ENCODE measurements at places on chromosomes 3 and 15. TPM values are rescaled to one million over a fixed set of nuclear protein-coding genes. Genes with fewer than 3 reads are reported as not detected.

Gene NR2E3
- 0.12 TPM for total RNA-seq

- peak; percentile 33 for DNase-seq
Measured at GRCh38 chr15:62067448-62068044, 769 bp downstream of the C2CD4A start.

GRCh38 chr3:30657914-30658313, 51.5 kb downstream of the TGFBR2 start:
- no peak for DNase-seq

DNA sequence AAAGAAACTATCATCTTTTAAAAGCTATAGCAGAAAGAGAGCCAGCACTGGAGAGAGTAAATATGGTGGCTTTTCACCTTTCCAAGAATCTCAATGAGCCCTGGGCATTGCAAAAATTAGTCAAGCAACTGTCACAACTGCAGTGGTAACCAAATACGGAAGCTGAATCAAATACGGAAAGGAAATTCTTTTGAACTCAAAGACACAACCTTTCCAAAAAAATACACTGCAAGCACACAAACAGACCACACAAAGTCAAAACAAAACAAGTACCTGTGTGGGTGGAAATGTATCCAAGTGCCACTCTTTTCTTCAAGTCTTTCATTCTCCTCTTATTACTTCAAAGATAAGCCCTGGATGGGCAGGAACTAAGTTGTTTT, 17.6 kb downstream of the VGLL4 start:
- no peak for DNase-seq

DNA sequence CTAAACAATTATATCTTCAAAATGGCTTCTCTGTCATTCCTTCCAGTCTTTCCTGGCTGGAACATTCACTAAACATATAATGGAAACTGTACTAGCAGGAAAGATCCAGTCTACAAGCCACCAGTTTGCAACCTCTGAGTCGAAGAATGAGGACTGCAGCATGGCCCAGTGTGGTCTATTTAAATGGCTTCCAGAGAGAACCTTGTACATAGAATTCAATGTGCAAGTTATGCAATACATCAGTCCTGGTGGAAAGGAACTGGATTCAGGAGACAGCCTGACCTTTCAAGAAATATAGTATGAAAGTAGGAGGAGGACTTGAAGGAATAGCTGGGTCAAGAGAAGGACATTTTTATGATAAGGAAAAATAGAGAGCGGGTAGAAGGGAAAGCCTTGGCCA, 49.9 kb downstream of the NEK10 start:
- DNase-seq = no peak

All from right cardiac atrium (tissue), 5 donors.